ENCODE measurements at places on chromosomes 16 and 17.

GRCh38 chr16:84827897-84828296 is 8.1 kb downstream of the CRISPLD2 start:
- DNase-seq, result no peak

GRCh38 chr17:27764589-27764988 is 35.7 kb downstream of the NOS2 start:
- DNase-seq, result no peak

DNA sequence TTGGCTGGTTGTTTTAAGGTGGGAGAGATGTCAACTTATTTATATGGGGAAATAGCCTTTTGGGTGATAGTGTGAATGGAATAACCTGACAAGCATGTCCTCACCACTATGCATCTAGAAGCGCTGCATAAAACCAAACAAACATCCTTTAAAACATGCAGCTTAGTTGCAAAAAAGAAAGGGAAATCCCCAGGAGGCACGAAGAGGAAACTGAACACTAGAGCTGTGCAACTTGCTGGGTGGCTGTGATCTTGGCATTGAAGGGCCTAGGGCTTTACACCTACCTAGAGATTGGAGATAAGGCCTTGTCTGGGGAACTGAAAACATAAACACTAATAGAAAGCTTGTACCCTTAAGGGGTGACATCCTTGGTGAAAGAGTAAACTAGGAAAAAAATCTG is 7.3 kb downstream of the C16orf54 start:
- no peak for DNase-seq

DNA sequence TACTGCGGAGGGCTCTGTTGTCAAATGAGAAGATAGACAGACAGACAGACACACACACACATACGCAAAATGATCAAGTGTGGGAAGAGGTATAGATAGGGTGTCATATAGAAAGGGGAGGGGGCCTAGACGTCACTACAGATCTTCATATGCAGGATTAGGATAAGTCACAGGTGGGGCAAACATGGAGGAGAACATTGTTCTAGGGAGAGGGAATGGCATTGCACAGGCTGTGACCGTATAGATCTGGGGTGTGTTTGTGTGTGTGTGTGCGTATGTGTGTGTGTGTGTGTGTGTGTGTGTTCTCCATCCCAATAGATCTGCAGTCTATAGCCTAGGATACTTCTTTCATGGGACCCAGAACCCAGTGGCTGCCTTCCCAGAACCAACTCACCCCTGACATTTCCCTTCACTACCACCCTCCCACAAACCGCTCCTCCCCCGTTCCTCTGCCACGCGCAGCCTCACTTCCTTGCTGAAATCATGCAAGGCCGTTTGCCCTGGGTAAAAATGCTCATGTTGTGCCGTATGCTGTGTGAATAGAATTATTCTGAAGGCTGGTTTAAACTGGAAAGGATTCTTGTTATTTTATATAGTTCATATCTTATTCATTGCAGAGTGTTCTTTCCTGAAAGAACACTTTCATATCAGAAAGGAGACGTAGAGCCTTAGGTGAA is 50.5 kb upstream of the CCL1 start:
- no peak for DNase-seq

- DNase-seq, result no peak
Observed at GRCh38 chr17:75872434-75873351, 5.7 kb downstream of the TRIM47 start.

Data from NCI-H82 (cell line).